Activated T-cell treated with anti-CD3 and anti-CD28 coated beads for 1 hour (primary cell): ENCODE measurements at places on chromosomes 1 and 21.

DNA sequence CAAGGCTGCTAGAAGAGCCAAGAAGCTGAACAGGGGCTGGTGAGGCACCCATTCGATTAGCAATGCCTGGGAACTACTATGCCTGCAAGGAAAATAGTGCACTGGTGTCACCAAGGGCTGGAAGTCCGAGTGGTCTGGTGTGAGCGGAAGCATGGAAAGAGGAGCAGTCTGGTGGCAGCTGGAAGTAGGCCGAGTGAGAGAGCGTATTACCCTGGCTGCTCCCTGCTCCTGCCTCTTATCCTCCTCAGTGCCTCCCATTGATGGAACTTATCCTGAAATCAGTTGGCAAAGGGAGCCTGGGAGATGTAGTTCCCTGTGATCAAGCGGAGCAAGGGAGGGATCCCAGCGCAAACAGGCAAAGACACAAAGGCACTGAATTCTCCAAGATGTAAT is 9.6 kb downstream of the SMAP2 start:
- no peak for DNase-seq

DNA sequence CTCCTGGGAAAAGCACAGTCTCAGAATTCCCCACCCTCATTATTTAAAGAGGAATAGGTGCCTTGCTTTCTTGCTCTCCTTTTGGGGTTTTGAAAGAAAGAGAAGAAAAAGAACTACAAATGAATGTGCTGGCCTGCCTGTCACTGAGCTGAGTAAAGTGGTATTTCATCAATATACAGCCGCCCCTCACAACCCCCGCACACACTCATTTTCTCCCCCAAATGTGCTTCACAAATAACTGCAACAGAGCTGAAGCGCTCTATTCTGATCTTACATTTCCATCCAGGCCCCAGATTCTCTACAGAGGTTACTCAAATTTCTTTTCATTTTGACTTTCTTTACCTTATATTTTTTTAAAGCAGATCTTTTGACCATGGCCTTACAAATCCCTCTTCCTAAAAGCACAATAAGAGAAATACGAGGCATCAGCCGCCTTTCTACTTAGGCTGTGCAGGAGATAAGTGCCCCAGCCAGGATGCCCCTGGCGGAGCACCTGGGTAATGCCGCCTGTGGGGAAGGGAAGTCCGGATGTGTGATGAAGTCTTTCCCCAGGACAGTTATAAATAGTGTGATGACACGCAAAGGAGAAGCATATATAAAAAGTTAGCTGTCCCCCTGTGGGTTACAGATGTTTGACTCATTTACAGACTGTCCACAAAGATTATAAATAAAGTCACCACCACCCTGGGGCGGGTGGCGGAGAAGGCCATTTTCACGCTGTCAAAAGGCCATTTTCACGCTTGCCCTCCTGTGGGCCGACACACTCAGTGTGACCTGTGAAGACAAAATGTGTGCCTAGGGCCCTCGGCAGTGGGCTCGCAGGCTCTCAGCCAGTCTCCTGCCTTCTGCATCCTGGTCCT is 6.5 kb downstream of the KCNN3 start:
- no peak for DNase-seq

DNA sequence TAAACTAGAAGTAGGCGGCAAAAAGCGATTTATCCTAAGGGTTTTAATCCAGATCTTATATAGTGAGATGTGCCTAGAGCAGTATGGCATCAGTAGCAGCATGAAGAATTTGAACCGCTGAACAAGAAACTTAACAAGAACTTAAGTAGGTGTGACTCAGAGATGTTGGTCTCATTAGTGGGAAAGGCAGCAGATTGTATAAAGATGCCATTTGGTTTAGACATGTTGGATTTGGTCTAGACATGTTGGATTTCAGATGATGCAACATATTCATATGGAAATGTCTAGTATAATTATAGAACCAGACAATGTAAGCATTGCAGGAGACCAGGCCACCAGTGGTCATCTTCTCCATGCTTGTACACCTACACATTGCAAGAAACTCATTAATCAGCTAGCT is 42.1 kb upstream of the ZP4 start:
- no peak for DNase-seq

DNA sequence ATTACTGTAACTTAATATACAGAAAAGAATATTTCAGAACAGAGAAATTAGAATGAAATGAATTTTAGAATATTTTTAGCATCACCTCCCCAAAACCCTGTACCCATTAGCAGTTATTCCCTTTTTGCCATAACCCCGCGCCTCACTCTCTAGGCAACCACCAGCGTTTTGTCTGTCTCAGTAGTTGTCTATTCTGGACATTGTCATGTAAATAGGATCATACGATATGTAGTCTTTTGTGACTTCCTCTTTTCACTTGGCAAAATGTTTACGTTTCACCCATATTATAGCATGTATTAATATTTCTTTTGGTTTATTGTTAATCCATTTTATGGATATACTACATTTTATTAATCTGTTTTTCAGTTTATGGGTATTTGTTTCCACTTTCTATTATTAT is 24.9 kb downstream of the SOAT1 start:
- no peak for DNase-seq
